ENCODE measurements at places on chromosomes 4 and X. TPM values are rescaled to one million over a fixed set of nuclear protein-coding genes. Genes with fewer than 3 reads are reported as not detected.

The GRIA2 gene
- total RNA-seq = not detected

The HHIP gene
- not detected for total RNA-seq

The NLRP2B gene
- not detected for total RNA-seq

The USP51 gene
- total RNA-seq = 1.6 TPM

The FAM156A gene
- 7.6 TPM for total RNA-seq

The SCD5 gene
- 4.9 TPM for total RNA-seq

The CFP gene
- 2.6 TPM for total RNA-seq

The ACE2 gene
- 13.3 TPM for total RNA-seq

The PABPC5 gene
- total RNA-seq = 0.48 TPM

The F9 gene
- total RNA-seq = not detected

The TMPRSS11F gene
- not detected for total RNA-seq

The HPGDS gene
- 3.3 TPM for total RNA-seq

The ZFP92 gene
- 0.65 TPM for total RNA-seq

The GPM6B gene
- total RNA-seq = 5.3 TPM

The PFKFB1 gene
- total RNA-seq = 0.16 TPM

The PPP4R3C gene
- total RNA-seq = not detected

- DNase-seq = peak; percentile 65
Observed at GRCh38 chrX:57952320-57952678, 42.0 kb upstream of the ZXDA start.

- peak; percentile 57 for DNase-seq
Observed at GRCh38 chr4:173398779-173399415, at the start of gene SCRG1. Gene SCRG1 (minus strand): TSS chr4:173399116. CDS start chr4:173391414, 7,702 bp downstream.

DNA sequence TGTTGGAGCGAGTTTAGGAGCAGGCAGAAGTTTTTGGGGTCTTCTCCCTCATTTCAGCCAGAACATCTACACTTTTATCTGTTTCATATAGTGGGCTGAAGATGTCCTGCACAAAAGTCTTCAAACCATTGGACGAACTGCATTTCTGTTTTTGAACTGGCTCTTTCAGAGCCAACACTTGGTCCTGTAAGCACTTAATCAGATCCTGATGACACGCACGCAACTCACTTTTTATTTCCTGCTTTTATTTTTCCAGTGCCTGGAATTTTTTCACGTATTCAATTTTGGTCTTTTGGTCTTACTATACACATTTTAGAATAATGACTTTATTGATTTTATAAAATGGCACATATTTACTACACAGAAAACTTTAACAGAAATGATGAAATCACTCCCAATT, 40.2 kb upstream of the NKX3-2 start:
- DNase-seq = no peak

DNA sequence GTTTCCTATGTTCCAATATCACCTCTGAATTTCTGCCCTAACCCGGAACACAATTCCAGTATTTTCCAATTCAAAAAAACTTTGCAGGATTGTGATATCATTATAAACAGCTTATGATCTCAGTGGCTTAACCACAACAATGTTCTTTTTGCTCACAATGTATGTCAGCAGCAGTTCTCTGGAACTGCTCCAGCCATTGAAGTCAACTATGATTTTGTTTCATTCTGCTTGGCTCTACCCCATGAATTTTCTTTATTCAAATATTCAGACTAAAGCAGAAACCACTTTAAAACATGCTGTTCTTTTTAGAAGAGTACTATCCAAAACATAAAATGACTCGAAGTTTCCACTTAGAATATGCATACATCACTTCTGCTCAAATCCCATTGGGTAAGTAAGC, 1611.1 kb downstream of the ARAP2 start:
- no peak for DNase-seq

GRCh38 chr4:107711831-107712230, 8.2 kb downstream of the PAPSS1 start:
- DNase-seq = no peak

- DNase-seq = no peak
Observed at GRCh38 chrX:64994131-64994798, 18.0 kb upstream of the ZC4H2 start.

DNA sequence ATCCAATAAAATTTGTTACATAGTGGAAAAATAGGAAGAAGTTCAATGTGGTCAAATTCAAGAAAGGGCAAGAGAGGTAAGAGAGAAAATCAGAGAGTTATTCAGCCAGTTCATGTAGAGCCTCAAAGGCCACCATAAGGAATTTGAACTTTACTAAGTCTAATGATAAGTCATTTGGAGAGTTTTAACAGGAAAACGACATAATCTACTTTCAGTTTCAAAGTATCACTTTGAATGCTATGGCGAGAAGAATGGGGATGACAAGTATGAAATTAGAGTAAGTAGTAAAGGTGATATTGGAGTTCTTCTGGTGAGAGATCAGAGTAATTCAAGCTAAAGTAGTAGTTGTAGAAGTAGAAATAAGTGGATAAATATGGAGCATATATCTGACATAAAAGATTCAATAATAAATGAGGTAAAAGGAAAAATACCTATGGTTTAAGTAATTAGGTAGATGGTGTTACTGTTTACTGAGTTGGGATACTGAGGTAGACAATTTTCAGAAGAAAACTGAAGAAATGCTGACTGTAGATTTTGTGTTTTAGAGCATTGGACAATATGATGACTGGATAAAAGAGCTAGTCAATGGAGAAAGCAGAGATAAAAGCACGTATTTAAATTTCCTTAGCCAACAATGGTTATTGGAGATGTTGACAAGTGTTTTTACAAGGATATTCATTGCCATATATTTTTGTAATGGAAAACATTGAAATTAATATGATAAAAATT, 331.7 kb upstream of the ADGRL3 start:
- DNase-seq = no peak

DNA sequence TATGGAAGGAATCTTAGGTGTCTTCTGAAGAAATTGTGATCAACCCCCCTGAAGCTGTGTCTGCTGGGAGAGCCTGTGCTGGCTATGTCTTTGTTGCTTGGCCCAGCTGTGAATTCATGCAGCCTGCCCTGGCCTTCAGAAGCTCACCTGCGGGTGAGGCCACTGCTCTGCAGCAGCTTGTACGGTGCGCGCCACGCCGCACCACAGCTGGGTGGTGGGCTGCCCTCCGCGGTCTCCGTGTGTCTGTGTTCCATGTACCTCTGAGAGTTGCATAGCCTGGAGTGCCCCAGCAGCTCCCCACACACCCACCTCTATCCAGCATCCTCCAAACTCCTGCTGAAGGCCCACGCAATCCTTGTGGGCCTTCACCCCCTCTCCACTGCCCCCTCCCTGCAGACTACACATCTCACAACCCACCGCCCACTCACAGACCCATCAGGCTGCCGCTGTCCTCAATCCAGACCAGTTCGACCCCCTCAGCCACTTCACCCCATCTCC, 65.6 kb downstream of the ENPP6 start:
- no peak for DNase-seq

DNA sequence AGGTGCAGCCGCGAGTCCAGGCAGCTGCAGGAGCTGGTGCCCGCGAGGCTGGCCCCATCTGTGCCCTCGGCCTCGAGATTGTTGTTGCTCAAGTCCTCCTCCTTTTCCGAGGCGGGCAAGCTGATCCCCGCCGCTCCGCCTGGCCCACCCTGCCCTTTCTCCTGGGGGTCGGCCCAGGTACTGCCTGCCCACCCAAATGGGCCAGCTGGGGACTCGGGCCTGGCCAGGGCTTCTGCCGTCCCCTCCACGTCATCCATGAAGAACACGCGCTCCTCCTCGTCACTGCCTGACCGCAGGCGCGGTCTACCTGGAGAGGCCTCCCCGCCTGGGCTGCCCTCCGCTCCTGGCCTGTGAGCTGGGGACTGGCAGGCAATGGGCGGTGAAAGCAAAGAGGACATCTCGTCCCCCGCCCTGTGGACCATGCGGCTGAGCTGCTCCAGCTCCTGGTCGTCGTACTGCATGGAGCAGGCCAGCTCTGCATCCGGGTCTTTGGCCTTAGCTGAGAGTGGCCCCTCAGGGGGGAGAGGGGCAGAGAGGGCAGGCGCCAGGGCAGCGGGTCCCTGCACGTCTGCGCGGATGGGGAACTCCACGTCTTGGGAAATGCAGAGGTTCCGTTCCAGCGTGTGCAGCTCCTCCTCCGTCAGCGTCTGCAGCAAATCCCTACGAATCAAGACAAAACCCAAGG, 43.1 kb upstream of the MXD4 start:
- no peak for DNase-seq

DNA sequence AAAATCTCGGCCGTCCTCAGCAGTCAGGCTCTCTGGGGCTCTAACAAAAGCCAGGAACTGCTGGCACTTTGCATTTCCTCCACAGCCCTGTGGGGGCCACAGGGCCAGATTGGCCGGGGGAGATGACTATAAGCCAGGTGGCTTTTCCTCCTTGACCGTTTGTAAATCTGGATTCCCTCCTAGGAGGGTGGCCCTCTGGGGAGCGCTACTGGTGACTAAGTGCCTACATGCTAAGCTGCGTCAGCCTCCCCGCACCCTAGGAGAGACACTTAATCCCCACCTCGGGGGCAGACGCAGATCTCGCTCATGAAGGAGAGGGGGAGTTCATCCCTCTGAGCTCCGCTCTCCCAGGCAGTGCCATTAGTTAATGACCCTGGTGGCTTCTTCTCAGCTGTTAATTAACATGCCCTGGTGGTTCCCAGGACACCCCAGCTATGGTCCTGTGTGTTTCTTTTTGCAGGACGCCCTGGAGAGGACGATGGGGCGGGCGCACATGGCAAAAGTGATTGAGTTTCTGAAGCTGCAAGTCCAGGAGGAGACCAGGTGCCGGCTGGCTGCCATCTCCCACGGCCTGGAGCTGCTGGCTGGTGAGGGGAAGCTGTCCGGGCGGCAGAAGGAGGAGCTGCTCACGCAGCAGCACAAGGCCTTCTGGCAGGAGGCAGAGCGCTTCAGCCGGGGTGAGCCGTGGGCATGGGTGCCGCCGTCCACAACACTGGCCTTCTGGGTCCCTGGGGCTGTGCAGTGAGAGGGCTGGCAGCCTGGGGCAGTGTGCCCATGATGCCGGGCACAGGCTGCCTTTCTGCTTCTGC, 41.6 kb downstream of the EVC start:
- DNase-seq = no peak

DNA sequence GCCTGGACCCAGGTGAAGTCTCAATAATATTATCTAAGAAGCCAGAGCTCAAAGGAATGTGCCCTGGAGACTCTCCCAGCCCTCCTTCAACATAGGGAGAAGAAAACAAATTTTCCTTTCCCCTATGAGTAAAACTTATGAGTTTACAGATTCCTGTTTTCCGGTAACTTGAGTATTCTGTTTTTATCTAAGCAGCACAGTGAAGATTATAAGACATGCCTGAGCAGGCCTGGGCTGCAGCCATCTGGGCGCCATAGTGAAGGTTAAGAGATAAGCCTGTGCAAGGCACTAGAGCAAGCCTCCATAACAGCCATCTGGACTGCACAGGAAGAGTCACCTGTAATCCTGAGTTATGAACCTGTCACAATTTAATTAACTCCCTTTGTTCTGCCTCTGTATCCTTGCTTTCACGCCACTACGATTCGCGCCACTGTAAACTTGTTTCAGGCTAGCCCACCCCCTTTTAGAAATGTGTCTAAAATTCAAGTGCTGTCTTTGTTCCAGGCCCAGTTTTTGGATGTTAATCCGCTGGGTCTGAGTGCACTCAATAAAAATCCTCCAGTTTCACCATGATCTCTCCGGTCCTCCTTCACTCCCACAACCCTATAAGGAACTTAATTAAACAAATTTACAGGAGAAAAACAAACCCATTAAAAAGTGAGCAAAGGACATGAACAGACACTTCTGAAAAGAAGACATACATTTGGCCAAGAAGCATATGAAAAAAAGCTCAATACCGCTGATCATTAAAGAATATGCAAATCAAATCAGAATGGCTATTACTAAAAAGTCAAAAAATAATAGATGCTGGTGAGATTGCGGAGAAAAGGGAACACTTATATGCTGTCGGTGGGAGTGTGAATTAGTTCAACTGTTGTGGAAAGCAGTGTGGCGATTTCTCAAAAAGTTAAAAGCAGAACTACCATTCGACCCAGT, 189.5 kb downstream of the APBB2 start:
- no peak for DNase-seq

DNA sequence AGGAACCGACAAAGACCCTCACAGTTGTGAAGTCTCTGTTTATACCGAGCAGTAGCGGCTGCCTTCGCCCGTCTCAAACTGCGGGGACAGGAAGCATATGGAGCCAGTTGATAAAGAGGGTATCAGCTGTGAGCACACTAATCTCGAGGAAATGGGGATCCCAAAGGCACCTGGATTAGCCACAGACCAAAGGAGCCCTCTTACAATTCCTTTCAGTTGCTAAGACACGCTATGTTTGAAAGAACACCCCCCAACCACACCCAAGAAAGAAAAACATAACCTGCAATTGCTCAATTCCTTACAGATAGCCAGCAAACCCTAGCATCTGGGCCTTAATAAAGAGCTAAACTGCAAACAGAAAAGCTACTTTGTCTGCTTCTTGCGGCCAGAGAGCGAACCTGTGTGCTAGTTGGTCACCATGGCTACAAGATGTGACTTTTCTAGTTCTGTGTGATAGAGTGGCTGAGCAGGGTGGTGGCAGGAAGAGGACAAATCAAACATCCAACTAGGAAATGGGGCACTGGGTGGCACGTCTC, 23.3 kb upstream of the CHRNA9 start:
- no peak for DNase-seq

- DNase-seq = no peak
Observed at GRCh38 chr4:123298261-123298660, 98.3 kb upstream of the SPRY1 start.

- DNase-seq = no peak
Observed at GRCh38 chr4:104492183-104492771, 2.4 kb downstream of the CXXC4 start.

GRCh38 chr4:4837316-4837715, 22.1 kb upstream of the MSX1 start:
- no peak for DNase-seq

- DNase-seq = peak; percentile 15
Observed at GRCh38 chr4:8763966-8764901, 107.4 kb downstream of the HMX1 start.

DNA sequence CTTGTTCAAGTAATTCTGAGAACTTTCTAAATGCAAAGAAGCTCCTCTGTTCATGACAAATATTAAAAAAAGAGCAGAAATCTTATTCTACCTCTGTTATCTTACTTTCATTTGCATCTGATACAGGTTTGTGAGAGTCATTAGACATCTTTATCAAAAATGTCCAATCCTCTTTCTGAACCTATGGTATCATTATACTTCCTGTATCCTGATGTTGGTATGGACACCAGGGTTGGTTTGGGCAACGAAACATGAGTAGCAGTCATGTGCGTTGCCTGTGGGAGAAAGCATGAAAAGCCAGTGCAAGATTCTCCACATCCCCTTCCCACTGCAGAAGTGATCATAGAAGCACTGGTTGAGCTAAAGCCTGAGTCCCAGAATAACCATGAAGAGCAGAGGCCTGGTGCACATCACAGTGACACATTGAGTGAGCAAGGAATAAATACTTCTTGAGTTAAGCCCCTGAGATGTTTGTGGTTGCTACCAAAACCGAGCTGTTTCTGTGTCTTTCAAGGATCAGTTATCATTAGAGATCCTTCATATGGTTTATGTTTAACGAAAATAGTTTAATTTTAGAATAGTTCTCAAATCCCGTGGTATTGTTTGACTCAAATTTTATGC, 197.2 kb downstream of the BANK1 start:
- no peak for DNase-seq

GRCh38 chrX:70410921-70411320, 12.2 kb upstream of the GDPD2 start:
- DNase-seq = no peak
